Activated naive CD4-positive, alpha-beta T cell treated with anti-CD3 and anti-CD28 coated beads for 36 hours (primary cell): ENCODE measurements at places on chromosomes 2 and 18.

GRCh38 chr2:1755436-1756191 lies 11.3 kb upstream of the PXDN start:
- no peak for DNase-seq

- no peak for DNase-seq
Observed at GRCh38 chr2:18398833-18399232, 161.6 kb downstream of the RDH14 start.

GRCh38 chr2:191951376-191951775 lies 104.5 kb upstream of the CAVIN2 start:
- DNase-seq, result no peak

DNA sequence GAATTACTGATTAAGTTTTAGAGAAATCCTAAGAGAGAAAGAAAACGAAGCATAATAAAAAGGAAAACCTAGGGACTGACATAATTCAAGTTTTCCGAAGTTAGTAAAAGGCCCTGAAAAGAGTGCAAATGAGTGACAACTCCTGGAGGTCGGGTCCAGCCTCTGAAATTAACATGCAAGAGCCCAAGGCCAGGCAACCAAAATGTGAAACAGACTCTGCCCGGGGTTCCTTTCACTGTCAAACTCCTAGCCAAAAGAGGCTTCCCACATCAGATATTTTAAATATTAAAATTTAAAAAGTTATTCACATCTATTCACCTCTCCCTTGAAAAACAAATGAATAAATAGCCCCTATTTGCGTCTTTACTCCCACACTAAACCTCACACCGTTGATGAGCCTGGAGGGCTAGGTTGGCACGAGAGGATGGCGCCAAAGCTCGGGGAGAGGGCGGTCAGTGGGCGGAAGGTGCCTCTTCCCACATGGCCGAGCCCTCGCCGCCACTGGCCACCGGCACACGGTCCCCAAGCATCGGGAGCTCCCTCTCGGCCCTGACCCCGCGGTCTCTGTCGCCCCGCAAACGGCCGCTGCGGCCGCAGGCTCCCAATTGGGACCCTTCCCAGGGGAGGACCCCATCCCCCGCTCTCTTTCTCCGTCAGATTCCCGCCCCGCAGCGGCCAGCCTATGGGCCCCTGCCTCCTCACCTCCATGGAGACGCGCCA lies 630 bp downstream of the PPM1G start:
- DNase-seq, result no peak

- no peak for DNase-seq
Observed at GRCh38 chr2:40282428-40282827, 169.5 kb downstream of the SLC8A1 start.

GRCh38 chr2:234564699-234565098 lies 67.8 kb upstream of the ARL4C start:
- DNase-seq, result no peak

GRCh38 chr2:83055376-83056010 lies 1403.6 kb downstream of the SUCLG1 start:
- DNase-seq, result no peak

- DNase-seq, result no peak
Observed at GRCh38 chr2:36675579-36676282, 20.8 kb upstream of the VIT start.

DNA sequence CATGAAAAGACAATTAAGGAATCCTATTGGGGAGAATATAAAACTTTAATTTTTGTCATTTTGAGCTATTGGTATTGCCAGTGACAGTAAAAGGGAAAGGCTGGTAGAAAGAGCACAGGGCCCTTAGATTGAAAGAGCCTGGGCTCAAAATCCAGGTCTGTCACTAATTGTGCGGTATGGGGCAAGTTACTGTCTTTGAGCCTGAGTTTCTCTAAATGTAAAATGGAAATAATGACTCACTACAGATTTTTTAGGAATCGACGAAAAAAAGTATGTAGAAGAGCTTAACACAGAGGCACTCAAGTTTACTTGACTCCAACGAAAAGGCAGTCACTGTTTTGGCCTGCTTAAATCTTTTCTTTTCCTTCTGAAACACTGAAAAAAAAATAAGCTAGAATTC lies 7.0 kb downstream of the NDUFV2 start:
- DNase-seq, result no peak

GRCh38 chr18:73924307-73924706 lies 223.3 kb downstream of the FBXO15 start:
- DNase-seq, result no peak

GRCh38 chr2:165219481-165219880 lies 15.6 kb upstream of the SCN3A start:
- no peak for DNase-seq

DNA sequence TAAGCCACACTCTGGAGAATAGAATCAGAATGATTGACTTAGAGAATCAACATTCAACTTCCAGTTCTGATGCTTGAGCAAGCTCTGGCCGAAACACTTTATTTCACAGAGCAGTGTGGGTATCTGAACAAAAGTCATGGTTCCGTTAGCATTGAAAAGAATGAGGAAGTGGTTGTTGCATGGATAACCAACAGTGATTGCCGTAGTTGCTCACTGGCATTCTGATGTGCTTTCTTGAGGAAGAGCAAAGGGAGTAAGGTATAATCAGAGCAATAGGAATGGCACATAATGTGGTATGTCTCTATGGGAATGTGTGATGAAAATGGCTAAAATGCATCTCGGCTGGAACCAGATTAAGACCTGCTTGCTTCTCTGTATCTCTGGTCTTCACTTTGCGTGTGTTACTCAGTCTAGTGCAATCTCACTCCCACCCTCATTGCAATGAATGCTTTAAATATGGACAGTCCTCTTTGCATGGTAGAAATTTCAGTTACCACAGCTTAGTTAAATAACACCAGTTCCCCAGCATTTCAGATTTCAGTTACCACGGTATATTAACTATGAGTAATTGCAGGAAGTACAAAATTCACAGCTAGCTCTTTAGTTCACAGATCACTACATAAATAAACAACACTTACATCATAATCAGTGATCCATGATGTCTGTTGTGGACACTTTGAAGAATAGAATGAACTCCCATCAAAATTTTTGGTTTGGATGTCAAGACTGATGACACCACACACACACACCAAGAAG lies 7.8 kb upstream of the RAB12 start:
- DNase-seq, result no peak

GRCh38 chr2:169388161-169388560 lies 25.8 kb upstream of the LRP2 start:
- DNase-seq, result no peak

DNA sequence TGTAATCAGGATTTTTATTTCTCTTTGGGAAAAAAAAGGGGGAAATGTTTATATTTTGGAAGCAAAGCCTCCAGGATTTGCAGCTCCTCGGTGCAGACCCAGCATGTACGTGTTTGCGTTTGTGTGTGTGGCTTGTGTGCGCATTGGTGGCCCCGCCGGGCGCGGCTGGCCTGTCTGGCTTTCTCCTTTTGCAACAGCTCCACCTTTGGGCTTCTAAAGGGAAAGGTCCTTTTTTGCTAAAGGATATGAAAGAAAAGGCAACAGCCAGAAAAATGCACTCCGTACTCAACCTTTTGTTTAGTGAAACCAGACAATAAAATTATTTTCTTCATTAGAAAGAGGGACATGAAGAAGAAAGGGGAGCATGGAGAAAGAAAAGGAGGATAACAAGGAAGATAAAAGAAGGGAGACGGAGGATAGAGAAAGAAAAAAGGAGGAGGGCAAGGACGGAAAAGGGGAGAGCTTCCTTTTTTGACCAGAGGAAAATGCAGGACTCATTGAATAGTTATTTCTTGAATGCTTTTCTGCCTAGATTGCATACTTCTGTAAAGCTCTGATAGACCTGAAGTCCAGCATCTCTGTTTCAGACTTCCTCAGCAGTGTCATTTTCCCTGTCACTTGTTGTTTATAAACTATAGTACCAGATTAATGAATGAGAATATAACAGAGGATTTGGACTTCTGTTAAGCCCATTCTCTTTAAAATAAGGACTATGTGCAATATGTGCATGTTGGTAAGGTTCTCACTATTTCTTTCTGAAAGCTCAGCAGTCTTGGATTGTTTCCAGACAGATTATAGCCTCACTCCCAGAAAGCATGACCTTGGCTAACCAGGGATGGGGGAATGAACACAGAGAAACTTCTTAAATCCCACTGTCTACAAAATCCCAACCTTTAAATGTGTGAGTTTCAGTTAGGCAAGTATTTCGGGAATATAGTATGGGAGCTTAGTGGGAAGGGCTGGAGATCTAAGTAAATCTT lies 563.1 kb upstream of the PIK3C3 start:
- no peak for DNase-seq

DNA sequence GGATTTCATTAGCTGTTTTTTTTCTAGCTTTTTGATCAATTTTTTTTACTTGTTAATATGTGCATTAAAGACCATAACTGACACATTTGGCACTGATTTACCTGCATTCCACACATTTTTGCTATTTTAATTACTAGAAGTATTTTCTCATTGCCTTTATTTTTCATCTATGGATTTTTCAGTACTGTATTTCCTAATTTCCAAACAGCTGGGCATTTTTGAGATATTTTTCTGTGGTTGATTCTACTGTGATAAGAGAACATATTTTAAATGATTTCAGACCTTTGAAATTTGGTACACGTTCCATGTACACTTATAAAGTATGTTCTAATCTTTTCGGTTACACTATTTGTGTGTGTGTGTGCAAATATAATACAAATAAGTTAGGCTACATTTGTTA lies 135.3 kb downstream of the PARD3B start:
- no peak for DNase-seq

- DNase-seq, result no peak
Observed at GRCh38 chr2:198815626-198816025, 642.1 kb downstream of the SATB2 start.

- no peak for DNase-seq
Observed at GRCh38 chr2:241037498-241037897, 39.1 kb downstream of the SNED1 start.

GRCh38 chr2:39007875-39008504 lies 112.9 kb downstream of the SOS1 start:
- DNase-seq, result no peak

DNA sequence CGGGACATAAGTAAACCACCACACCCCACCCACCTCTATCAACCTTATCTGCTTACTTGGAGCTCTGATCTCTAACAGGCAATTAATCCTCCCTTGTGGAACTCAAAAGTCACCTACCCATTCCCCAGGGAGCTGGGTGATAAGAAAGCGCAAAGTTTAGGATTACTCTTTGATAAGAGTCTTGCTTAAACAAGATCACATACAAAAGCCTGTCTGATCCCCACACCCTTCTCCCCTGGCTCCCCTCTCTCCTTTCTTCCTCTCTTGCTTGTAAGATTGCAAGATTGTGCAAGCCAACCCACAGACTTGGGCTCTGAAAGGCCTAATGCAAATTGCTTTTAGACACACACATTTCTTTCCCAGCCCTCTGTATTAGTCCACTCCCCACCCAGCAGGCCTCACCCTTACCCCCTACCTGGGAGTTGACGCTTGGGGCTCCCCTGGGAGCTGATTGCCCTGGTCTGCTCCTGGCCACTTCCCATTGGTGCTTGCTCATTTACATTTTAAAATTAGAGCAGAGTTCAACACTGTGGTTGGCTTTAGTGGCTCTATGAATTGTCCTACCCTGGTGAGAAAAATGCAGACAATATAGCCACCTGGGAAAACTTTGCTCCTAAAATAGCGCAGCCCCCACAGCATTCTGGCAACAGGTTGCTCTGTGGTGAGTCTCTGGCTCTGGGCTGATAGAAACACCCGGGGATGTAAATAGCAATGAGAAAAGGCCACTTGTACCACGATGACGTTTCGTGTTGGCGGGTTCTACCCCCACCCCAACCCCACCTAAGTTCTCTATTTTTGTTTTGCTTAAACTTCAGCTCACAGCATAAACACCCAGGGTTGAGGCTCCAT lies 92.8 kb upstream of the MSH2 start:
- DNase-seq, result no peak

- no peak for DNase-seq
Observed at GRCh38 chr2:20470211-20470610, 23.3 kb downstream of the RHOB start.

DNA sequence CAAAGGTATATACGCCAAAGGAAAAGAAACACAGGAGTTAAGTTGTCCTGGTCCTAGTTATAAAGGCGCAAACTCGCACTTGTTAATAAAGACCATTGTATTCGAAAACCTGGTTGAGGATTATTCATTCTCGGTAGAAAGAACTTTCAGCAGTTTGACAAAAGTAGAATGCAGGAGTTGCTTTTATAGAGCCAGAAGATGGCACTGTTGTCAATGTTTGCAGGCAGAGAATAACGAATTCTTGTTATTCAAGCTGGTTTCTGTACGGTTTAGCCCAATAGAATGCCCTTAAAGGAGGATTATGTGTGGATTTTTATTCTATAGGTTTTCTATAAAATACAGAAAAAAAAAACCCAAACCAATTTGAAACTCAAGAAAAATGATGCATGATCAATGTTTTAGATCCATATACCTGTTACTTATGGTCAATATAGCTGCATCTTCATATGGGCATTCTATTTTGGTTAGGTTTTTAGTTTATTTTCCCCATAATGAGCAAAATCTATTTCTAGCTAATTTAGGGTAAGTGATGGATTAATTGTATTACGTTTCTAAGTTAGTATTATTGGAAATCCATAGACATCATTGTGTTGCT lies 510.3 kb downstream of the PLCL1 start:
- no peak for DNase-seq

- DNase-seq, result no peak
Observed at GRCh38 chr2:241063093-241063551, 39.0 kb downstream of the MTERF4 start.

DNA sequence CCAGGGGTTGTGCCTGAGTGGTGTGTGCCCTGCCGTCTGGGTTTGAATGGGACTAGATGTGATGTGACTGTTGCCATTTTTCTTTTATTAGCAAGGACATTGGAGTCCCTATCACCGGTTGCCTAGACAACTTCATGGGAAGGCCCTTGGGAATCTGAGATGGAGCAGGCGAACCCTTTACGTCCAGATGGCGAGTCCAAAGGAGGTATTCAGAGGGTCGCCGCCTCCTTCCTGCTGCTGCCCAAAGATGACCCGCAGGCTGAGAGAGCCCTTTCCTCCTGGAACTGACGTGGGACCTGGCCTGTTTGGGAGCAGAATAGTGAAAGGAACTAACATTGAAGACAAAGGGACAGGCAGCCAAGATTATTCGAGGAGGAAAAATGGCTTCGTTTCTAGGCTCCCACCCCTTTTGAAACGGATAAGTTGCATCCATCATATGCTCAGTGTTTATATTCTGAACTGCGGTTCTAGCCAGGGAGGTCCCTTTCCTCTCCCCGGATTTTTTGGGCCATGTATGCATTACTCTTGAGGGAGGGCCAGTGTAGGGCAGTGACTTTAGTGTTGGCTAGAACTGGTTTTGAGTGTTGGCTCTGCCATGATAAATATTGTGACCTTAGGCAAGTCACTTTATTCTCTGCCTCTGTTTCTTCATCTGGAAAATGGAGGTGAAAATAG lies 673 bp downstream of the CENPO start:
- DNase-seq, result peak; percentile 30
